ENCODE measurements at places on chromosomes 2 and 18.

DNA sequence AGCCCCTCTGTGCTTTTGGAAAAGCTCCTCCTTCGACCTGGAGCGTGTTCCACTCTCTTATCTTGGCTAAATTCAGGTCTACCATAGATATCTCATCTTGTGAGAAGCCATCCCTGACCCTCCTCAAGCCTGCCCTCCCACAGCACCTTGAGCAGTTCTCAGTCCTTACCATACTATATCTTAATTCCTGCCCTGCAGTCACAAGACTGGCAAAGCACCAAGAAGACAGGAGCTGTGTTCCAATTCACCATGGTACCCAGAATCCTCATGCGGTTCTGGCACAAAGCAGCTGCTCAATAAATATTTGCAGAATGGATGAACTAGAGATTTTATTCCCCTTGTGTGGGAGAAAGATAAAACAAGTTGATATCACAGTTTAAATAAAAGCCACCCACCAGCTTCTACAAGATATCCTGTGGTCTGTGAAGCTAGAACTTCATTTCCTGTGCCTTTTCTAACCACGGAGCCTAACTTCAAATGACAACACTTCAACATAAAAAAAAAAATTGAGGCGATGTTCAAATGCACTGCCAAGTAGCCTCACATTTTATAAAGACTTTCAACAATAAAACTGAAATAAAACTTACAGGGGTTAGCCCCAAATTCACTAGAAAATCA lies 19.5 kb downstream of the MARCHF4 start:
- DNase-seq = no peak

DNA sequence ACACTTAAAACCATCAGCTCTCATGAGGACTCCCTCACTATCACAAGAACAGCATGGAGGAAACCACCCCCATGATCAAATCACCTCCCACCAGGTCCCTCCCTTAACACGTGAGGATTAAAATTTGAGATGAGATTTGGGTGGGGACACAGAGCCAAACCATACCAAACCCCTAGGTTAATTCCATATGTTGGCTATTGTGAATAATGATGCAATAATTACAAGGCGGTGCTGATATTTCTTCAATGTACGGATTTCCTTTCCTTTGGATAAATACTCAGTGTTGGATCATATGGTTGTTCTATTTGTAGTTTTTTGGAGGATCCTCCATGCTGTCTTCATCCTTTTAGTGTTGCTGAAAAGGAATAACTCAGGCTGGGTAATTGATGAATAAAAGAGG lies 652.1 kb upstream of the PKDCC start:
- DNase-seq = no peak

- no peak for DNase-seq
Measured at GRCh38 chr2:2269426-2269825, 61.6 kb downstream of the MYT1L start.

DNA sequence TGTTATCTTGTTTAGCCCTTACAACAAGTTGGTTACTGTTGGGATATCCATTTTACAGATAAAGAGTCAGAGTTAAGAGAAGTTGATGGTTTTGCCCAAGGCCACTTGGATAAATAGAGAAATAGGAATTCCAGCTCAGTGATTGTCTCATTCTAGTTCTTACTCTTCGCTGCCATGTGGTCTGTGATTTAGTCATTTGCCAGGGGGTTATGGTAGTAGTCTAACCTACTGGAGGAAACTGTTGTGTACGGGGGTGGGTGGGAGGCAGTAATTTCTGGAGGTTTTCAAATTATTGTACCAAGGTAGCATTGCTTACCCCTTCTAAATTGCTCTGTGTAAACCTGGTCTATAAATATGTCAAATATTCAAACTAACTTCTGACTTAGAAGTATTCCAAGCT lies 110.4 kb downstream of the MAP2 start:
- no peak for DNase-seq

- DNase-seq = no peak
Measured at GRCh38 chr2:213980883-213981282, 430.0 kb upstream of the VWC2L start.

- no peak for DNase-seq
Measured at GRCh38 chr2:237575869-237576862, 9.8 kb downstream of the PRLH start.

- no peak for DNase-seq
Measured at GRCh38 chr2:136208682-136209420, 90.9 kb upstream of the CXCR4 start.

- no peak for DNase-seq
Measured at GRCh38 chr18:63889626-63890025, 2.1 kb downstream of the SERPINB2 start.

DNA sequence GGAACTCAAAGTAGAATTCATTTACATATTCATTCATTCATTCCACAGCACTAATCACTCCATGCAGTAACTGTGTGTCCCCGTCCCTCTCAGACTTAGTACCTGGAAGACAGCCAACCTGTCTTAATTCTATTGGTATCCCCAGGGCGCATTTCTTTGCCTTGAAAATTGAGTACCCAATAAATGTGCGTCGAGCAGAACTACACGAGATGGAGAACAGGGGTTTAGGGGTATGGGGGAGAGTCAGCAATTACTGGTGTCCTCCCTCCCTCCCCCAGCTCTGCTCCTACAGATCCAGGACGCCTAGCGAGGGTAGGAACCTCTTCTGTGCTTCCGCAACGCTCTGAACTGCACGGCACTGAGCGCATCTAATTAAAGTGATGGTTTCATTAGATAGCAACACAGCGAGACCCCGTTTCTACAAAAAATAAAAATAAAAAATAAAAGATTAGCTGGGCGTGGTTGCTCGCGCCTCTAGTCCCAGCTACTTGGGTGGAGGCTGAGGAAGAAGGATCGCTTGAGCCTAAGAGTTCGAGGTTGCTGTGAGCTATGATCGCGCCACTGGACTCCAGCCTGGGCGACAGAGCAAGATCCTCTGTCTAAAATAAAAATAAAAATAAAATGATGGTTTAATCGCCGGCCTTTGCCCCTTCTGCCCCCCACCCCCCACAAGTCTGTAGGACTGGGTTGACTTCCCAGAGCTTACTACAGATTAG lies 614 bp upstream of the FKBP1B start:
- DNase-seq = no peak

DNA sequence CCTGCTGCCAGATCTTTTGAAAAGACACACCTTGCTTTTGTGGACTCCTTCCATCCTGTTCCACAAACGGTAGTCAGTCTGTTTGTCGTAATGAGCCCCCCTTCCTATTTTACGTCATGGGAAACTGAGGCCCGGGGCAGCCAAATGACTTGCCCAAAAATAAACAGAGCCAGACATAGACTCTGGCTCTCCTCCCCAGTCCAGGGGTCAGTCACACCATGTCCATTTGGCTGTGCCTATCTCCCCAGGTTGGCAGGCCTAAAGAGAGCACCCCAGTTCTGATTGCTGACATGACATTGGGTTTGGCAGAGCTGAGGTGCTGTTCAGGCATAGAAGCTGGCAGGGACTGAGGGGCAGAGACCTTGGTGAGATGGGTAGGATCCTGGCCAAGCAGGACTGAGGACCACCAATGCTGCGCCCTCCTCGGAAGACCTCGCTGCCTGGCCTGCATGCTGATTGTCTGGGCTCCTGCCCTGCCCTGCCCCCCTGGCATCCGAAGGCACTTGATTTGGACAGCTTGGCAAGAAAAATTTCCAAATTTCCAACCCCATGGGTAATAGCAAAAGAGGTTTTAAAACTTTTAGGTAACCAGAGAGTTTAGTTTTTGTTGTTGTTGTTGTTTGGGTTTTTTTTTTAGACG lies 335.4 kb downstream of the DYSF start:
- no peak for DNase-seq

GRCh38 chr2:214550786-214551185 lies 139.9 kb downstream of the VWC2L start:
- DNase-seq = no peak
